ENCODE measurements at places on chromosomes 2 and 18. TPM values are rescaled to one million over a fixed set of nuclear protein-coding genes. Genes with fewer than 3 reads are reported as not detected.

DNA sequence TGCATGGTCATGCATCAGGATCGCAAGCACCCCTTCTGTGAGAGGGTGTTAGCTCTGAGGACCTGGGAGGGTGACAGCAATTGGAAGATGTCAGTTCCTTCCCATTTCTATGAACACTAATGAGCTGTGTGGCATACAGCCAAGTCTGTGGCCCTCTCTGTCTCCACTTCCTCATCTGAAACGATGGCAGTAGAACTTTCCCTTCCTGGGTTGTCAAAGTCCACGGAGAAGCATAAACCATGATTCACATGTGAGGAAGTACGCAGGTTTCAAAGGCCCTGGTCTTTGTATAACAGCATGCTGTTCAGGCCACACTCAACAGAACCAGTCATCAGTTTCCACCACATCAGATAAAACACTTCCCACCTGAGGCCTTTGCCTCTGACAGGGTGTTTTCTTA lies 167.4 kb upstream of the RAB6C start:
- DNase-seq: no peak

The IL1B gene
- total RNA-seq: 3.2 TPM

DNA sequence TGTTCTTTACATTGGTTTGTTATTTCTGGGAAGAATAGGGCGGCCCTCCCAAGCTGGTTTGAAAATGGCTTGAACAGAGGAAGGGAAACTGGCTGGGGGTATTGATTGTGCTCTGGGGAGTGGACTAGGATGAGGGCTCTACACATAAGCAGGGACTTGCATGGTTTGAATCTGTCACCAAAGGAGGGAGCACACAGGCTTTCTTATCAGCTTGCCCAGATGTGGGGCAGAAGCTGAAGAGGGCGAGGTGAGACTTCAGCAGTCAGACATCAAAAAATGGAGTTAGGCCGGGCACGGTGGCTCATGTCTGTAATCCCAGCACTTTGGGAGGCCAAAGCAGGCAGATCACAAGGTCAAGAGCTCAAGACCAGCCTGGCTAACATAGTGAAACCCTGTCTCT lies 7.2 kb upstream of the RAB12 start:
- DNase-seq: no peak

DNA sequence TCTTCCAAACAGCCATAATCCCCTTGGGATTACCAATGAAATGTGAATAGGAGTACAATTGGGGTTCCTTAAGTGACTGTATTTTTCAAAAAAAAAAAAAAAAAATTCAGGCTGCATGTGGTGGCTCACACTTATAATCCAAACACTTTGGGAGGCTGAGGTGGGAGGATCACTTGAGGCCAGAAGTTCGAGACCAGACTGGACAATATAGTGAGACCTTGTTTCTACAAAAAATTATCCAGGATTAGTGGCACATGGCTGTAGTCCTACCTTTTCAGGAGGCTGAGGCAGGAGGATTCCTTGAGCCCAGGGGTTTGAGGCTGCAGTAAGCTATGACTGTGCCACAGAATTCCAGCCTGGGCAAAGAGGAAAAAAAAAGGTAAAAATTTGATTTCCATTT lies 189.6 kb upstream of the GATA6 start:
- no peak for DNase-seq

GRCh38 chr2:85266146-85267041 lies 61.4 kb downstream of the TGOLN2 start:
- peak; percentile 85 for DNase-seq

- no peak for DNase-seq
These were observed 65.3 kb downstream of the C1D start for GRCh38 chr2:67997528-67997900.

The LBX2 gene
- total RNA-seq: 1.1 TPM

DNA sequence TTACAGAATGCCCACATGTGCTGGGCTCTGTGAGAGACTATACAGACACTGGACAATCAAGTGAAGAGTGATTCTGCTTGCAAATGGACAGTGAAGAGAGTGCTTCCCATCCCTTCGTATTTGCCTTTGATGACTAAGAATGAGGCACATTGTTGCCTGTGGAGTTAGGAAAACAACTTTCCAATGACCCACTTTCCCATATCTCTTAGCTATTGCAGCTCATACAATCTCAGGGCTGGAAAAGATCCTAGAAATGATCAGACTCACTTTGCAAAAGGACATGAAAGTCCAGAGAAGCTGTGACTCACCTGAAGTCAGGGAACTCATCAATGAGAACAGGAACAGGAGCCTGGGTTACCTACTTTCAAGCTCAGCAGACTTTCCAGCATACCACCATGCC lies 440.5 kb upstream of the TCF4 start:
- DNase-seq: no peak

The UGT1A8 gene
- not detected for total RNA-seq

GRCh38 chr2:16082276-16082675 lies 141.9 kb downstream of the MYCN start:
- no peak for DNase-seq

The VSNL1 gene
- total RNA-seq: 0.41 TPM

DNA sequence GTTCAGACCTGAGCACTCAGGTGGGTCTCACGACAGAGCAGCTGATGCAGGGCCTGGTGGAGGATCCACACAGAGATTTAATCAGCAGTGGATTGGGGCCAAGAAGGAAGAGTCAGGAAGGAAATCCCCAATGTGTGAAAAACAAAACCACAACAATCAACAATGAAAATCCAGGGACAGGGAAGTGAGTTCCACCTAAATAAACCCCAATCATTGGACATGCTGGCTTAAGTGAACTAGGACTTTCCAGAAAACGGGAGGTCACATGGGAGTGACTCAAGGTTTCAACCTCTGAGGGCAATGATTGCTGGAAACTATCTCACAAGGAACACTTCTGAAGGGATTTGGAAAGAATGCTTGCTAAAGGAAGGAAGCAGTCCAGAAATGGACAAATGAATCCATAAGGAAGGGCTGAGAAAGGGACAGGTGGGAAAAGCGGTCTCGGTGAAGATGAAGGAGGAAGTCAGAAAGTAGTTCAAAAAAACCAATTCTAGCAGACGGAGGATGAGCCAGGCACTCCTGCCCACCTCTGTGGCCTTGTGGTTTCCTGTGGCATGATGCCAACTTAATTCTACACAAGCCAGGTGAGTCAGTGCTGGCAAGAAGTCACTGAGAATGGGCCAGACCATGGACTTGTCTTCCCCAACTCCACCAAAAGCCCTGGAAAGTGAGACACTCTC lies 15.4 kb upstream of the XDH start:
- DNase-seq: no peak
